ENCODE measurements at places on chromosomes 11 and 22. TPM values are rescaled to one million over a fixed set of nuclear protein-coding genes. Genes with fewer than 3 reads are reported as not detected.
A peak's percentile ranks its signal among the peaks of the same experiment; 100 is the strongest.

The DNAJB7 gene
- total RNA-seq: not detected

The SLC5A1 gene
- total RNA-seq: not detected

- H3K27ac ChIP-seq: no peak overlapping the region
- no peaks in the 10 kb centered on the region for H3K4me1 ChIP-seq
- H3K36me3 ChIP-seq: no peaks in the 10 kb centered on the region
- H3K27me3 ChIP-seq: peaks cover 6% of the 10 kb centered on the region
These were observed 153.6 kb downstream of the RCN1 start for GRCh38 chr11:32244453-32244852.

- DNase-seq: peak; percentile 88
- H3K4me1 ChIP-seq: peaks cover 70% of the 10 kb centered on the region
- peaks cover 2% of the 10 kb centered on the region for H3K27me3 ChIP-seq
- peak overlapping the region; percentile 77 for H3K27ac ChIP-seq
- H3K36me3 ChIP-seq: no peaks in the 10 kb centered on the region
These were observed 7.8 kb downstream of the MYEOV start for GRCh38 chr11:69301455-69302401.

- H3K4me3 ChIP-seq: no peak overlapping the region
- peaks cover 32% of the 10 kb centered on the region for H3K4me1 ChIP-seq
- H3K36me3 ChIP-seq: no peaks in the 10 kb centered on the region
- DNase-seq: no peak
- no peaks in the 10 kb centered on the region for H3K27me3 ChIP-seq
These were observed 65.4 kb upstream of the CRTAM start for GRCh38 chr11:122772945-122773344.

- DNase-seq: no peak
- H3K4me1 ChIP-seq: peaks cover 43% of the 10 kb centered on the region
- peaks cover 1% of the 10 kb centered on the region for H3K36me3 ChIP-seq
- H3K4me3 ChIP-seq: peak within 1 kb of the TSS; percentile 82
These were observed at the start of gene TRIM6 for GRCh38 chr11:5596607-5597201. TSS of gene TRIM6 (plus strand) at chr11:5596637. CDS start at chr11:5596898, 261 bp downstream.

DNA sequence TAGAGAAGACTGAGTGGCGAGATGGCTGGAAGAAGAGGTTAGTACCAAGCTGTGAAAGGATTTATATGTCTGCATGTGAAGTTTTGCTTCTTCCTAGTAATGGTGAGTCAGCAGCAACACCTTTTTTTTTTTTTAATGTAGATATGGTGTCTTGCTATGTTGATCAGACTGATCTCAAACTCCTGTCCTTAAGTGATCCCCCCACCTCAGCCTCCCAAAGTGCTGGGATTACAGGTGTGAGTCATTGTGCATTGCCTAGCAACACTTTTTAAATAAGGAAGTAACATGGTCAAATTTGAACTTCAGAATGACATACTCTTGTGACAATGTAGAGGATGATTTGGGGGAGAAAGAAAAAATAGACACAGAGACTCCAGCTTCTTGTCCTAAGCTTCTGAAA, 6.5 kb upstream of the CSTPP1 start:
- DNase-seq: no peak
- peak overlapping the region; percentile 13 for H3K27ac ChIP-seq
- H3K27me3 ChIP-seq: no peaks in the 10 kb centered on the region

- no peak for DNase-seq
- no peak overlapping the region for H3K4me3 ChIP-seq
- no peaks in the 10 kb centered on the region for H3K4me1 ChIP-seq
- no peaks in the 10 kb centered on the region for H3K36me3 ChIP-seq
- peaks cover 40% of the 10 kb centered on the region for H3K27me3 ChIP-seq
- H3K27ac ChIP-seq: no peak overlapping the region
These were observed 24.6 kb upstream of the TMA7B start for GRCh38 chr22:39935612-39936011.

DNA sequence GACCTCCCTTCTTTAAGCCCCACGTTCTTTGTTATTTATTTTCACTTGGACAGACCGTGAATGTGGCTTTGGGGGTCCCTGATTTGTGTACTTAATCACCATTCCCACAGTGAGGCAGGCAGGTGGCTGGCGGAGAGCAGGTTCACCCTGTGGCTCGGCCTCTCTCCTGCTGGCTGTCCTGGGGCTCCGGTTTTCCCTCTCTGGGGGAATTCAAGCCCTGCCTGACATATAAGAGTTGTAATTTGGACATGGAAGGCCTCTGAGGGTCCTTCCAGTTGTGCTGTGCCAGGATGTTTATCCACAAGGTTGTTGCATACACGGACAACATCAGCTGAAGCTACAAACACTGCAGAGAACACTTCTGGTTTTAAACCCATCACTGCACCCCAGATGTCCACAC, 824.5 kb downstream of the TBC1D22A start:
- no peak overlapping the region for H3K4me3 ChIP-seq
- no peaks in the 10 kb centered on the region for H3K27me3 ChIP-seq
- no peaks in the 10 kb centered on the region for H3K4me1 ChIP-seq
- no peak overlapping the region for H3K27ac ChIP-seq
